Peyer's patch (tissue), 4 donors: ENCODE measurements at places on chromosomes 3 and 15. TPM values are rescaled to one million over a fixed set of nuclear protein-coding genes. Genes with fewer than 3 reads are reported as not detected.
A peak's percentile ranks its signal among the peaks of the same experiment; 100 is the strongest.

Gene PPM1M
- 5.5 TPM for total RNA-seq

Gene CD80
- not detected for total RNA-seq

Gene TLR9
- total RNA-seq = 1.7 TPM

Gene PLA2G4E
- not detected for total RNA-seq

Gene ZNF385D
- 3.3 TPM for total RNA-seq

Gene SATB1
- 46.6 TPM for total RNA-seq

Gene C3orf80
- total RNA-seq = not detected

Gene GOLGA8O
- not detected for total RNA-seq

DNA sequence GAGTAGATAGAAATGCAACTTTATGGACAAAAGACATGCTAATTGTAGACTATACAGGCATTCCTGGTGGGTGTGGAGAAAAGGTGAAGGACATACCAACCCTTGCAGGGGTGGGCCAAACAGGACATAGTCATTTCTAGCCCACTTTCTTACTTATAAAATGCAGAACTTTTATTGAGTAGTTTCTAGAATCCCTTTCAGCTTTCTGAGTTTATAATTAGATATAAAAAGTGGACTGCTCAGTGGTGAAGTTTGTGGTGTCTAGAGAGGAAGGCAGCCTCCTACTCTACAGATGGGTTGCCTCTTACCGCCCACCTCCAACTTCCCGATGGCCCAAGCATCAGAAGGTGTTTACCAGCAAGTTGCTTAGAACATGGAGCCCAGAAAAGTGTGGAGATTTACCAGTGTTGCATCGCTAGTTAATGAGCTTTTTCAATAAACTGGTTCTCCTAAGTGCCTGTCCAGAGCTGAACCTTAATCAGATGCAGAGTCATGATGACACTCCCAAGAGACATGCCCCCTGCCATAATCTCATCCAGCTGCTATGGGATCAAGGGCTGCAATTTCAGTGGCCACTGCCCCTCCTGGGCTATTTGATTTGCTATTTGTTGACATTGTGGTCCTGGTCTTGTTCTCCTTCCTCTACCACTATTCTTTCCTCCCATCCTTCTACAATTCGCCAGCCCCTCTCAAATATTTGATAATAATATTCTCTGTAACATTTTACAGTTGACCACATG lies 77.5 kb upstream of the STRIT1 start:
- H3K27ac ChIP-seq = no peak overlapping the region
- no peak overlapping the region for H3K4me3 ChIP-seq
- H3K36me3 ChIP-seq = no peaks in the 10 kb centered on the region
- DNase-seq = no peak
- H3K4me1 ChIP-seq = no peaks in the 10 kb centered on the region
- H3K27me3 ChIP-seq = no peaks in the 10 kb centered on the region

DNA sequence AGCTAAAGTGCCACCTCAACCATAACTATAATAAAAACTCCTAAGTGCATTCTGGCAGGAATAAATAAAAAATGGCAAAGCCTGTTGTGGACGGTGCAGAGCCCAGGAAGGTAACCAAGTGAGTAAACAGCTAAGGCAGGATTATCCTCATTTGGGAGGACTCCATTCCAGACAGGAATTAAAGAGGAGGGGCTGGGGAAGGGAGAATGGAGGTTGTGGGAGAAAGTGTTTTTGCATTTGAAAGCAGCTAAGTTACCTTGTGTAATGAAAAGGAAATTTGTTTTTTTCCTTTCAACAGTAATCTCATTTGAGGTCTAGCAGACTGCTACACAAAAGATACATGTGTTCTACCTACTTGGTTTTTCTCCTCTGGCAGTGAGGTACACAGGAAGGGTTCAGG lies 248.5 kb downstream of the TIGIT start:
- H3K27me3 ChIP-seq = no peaks in the 10 kb centered on the region
- H3K4me3 ChIP-seq = no peak overlapping the region
- no peak overlapping the region for H3K27ac ChIP-seq
- H3K4me1 ChIP-seq = no peaks in the 10 kb centered on the region

DNA sequence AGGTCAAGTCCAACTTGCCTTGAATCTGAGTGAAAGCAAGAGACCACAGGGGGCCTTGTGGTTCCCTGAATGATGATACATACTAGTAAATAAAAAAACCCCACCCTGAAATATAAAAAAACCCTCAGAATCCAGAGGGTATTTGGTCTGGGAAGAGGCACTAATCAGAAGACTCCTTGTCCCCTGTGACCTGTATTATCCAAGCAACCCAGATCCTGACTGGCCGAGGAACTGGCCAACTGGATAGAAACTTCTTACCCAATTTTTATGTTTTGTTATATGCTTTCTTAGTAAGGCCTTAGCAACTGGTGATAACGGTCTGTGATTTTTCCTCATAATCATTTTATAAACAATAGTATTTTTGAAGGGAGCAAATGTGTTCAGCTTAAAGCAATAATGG lies 17.5 kb downstream of the ABI3BP start:
- H3K27ac ChIP-seq = no peak overlapping the region
- no peak overlapping the region for H3K4me3 ChIP-seq
- H3K27me3 ChIP-seq = no peaks in the 10 kb centered on the region
- no peaks in the 10 kb centered on the region for H3K36me3 ChIP-seq
- no peak for DNase-seq
- no peaks in the 10 kb centered on the region for H3K4me1 ChIP-seq

- DNase-seq = no peak
- no peak overlapping the region for H3K27ac ChIP-seq
- no peaks in the 10 kb centered on the region for H3K36me3 ChIP-seq
- H3K4me1 ChIP-seq = no peaks in the 10 kb centered on the region
- no peaks in the 10 kb centered on the region for H3K27me3 ChIP-seq
- H3K4me3 ChIP-seq = no peak overlapping the region
These were observed 124.8 kb upstream of the GOLIM4 start for GRCh38 chr3:168220556-168220955.

DNA sequence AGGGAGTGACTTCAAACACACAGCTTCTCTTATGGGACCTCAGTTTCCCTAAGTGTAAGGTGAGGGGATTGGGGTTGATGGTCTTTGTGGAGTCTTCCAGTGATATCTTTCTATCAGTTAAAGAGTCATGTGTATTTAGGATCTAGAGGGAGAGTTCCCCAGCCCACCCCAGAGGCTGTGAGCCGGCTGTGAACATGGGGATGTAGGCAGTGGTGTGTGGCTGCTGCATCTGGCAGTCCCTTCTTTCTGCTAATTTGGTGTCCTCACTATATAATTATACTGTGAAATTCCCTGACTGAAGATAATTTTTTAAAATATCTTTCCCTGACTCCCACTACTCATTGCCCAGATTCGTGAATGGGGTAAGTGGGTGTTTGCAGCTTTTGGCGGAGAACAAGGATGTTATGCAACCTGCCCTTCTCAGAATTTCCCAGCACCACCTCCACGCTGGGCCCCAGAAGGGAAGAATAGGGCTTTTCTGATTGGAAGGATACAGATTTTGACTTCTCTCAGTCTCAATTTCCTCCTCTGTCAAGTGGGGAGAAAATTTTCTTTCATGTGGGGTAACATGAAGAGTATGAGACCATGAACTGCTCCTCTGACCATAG lies 79.0 kb upstream of the RASGRF1 start:
- no peaks in the 10 kb centered on the region for H3K27me3 ChIP-seq
- H3K36me3 ChIP-seq = no peaks in the 10 kb centered on the region
- H3K4me3 ChIP-seq = no peak overlapping the region
- no peak for DNase-seq
- H3K4me1 ChIP-seq = no peaks in the 10 kb centered on the region
- no peak overlapping the region for H3K27ac ChIP-seq

- H3K36me3 ChIP-seq = no peaks in the 10 kb centered on the region
- no peak overlapping the region for H3K27ac ChIP-seq
- no peaks in the 10 kb centered on the region for H3K27me3 ChIP-seq
- no peak overlapping the region for H3K4me3 ChIP-seq
- H3K4me1 ChIP-seq = no peaks in the 10 kb centered on the region
- DNase-seq = no peak
These were observed 3.9 kb downstream of the LYSMD4 start for GRCh38 chr15:99729327-99729726.

DNA sequence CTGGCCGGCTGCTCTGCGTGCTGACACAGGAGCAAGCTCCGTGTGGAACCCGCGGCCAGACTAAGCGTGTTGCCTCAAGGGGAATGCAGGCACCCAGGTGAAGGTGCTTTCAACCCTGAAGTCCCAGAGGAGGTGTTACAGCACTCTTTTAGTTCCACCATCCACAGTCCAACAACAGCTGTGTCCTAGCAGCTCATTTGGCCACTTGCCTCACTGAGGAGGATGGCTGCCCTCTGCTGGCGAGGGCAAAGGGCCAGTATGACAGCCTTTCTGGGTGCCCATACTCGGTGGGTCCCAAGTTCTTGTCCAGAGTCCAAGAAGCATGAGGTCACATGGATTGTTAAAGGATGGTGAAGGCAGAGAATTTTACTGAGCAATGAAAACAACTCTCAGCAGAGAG lies 87.8 kb downstream of the C3orf85 start:
- DNase-seq = peak; percentile 85
- no peaks in the 10 kb centered on the region for H3K4me1 ChIP-seq
- no peak overlapping the region for H3K27ac ChIP-seq
- no peaks in the 10 kb centered on the region for H3K36me3 ChIP-seq

DNA sequence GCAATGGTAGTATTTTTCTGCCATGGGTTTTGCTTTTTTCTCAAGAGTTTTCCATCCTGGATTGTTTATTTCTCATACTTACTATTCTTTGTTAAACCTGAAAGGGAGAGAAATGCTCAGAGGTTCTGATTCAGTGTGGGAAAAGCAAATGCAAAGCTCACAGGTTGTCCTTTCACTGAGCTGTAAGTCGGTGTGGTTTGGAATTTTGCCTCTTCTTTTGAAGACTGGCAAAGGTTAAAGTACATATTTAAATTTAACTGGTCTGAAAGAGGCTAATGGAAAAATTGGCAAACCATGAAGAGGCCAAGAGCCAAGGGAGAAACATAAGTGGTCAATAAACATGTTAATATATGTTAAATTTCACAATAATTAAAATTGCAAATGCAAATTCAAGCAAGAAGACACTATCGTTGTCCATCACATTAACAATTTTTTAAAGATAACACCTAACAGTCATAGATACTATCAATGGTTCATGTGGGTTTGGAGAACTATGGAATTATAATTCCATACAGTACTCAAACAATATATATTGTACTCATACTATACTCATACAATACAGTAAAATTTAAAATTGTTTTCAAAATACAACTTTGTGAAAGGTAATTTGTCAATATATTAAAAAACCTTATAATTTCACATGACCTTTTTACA lies 246.8 kb upstream of the STT3B start:
- H3K27me3 ChIP-seq = no peaks in the 10 kb centered on the region
- no peak for DNase-seq
- no peak overlapping the region for H3K4me3 ChIP-seq
- no peak overlapping the region for H3K27ac ChIP-seq
- H3K4me1 ChIP-seq = no peaks in the 10 kb centered on the region

DNA sequence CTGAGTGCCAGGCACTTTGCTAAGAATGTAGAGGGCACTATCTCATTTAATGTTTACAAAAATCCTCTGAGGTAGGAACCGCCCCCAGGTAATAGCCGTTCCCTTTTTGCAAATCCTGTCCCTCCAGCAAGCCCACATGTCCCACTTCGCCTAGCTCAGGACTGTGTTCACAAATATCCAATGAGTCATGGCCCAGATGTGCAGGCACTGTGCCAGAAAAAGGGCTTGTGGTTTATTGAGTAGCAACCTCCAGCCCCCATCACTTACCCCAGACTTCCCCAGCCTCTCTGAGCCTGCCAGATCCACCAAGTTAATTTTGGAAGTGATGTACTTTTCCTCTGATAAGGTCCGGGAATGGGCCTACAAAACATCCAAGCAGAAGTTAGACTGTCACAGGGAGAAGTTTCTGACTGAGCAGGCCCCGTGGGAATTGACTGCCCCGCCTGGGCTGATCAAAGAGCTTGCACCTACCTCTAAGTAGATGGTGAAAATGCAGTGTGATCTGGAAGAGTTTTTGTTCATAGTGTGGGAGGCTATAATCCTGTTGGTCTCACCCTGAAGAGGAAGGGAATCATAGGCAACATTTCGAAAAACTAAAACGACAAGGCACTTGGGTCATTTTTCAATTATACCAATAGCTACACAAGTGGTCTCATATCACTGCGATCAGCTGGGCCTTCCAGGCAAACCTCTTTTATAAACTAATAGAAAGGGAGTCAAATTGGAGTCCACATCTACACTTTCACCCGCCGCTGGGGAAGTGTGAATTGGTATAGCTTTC lies 15.7 kb downstream of the KIF9 start:
- no peaks in the 10 kb centered on the region for H3K4me1 ChIP-seq
- DNase-seq = no peak
- no peaks in the 10 kb centered on the region for H3K27me3 ChIP-seq
- H3K36me3 ChIP-seq = no peaks in the 10 kb centered on the region

GRCh38 chr3:136149667-136150066 lies 46.5 kb downstream of the MSL2 start:
- H3K27ac ChIP-seq = no peak overlapping the region
- peaks cover 34% of the 10 kb centered on the region for H3K36me3 ChIP-seq
- peaks cover 9% of the 10 kb centered on the region for H3K4me1 ChIP-seq
- no peak overlapping the region for H3K4me3 ChIP-seq
- DNase-seq = no peak

DNA sequence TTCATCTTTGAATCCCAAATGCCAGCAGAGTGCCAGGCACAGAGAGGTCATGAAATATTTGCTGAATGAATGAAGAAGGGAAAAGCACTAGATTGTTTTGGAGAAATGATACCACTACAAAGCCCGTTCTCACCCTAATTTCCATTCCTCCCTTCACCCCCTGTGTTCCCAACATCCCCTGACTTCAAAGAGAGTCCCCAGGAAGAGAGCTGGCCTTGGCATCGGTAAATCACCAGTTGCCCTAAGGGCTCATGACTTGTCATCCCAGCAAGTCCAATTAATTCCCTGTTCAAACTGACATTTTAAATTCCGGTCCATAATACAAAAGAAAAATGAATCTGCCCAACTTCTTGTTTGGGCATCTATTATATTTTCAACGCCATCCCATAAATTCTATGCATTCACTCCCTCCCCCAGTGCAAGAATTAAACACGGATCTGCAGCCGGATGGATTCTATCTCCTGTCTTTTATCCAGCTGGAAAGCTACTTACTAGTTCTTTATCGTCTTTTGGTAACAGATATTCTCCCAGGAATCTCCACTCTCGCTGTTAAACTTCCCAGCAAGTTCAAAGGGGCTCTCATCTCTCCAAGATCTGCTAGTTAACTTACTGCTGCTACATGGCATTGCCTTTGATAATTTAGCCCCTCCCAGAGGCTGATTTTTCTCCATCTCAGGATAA lies 63.9 kb upstream of the TSC22D2 start:
- H3K4me3 ChIP-seq = no peak overlapping the region
- no peak overlapping the region for H3K27ac ChIP-seq
- no peak for DNase-seq
